ENCODE measurements at places on chromosomes 11 and 22.

DNA sequence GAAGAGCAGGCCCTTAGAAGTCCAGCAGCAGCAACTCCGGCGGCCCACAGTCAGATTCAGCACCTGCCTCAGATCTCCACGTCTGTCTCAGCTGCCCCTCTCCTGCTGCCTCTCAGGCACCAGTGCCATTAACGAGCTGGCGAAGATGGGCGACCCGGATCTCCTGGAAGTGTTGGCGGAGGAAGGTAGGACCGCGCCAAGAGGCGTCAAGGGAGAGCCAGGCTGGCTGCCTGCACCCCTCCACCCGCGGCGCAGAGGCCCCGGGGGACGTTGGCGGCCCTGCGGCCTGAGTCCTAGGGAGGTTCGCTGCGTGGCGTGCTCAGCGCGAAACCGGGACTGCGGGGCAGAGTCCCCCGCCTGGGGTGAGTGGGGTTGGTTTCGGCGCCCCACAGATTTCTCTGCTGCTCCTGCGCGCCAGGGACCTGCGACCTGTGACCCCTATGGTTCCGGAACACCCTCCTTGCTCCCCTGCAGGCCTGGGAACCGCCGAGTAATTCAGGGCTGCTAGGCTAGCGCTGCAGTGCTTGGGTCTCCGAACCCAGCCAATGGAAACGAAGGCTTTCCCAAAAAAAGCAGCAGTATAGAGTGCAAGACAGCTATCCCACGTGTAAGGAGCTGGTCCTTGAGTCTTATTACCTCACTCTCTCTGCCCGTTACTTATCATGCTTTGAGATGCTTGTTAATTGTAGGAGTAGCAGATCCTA is 615 bp downstream of the ANO5 start:
- DNase-seq: peak; percentile 17

DNA sequence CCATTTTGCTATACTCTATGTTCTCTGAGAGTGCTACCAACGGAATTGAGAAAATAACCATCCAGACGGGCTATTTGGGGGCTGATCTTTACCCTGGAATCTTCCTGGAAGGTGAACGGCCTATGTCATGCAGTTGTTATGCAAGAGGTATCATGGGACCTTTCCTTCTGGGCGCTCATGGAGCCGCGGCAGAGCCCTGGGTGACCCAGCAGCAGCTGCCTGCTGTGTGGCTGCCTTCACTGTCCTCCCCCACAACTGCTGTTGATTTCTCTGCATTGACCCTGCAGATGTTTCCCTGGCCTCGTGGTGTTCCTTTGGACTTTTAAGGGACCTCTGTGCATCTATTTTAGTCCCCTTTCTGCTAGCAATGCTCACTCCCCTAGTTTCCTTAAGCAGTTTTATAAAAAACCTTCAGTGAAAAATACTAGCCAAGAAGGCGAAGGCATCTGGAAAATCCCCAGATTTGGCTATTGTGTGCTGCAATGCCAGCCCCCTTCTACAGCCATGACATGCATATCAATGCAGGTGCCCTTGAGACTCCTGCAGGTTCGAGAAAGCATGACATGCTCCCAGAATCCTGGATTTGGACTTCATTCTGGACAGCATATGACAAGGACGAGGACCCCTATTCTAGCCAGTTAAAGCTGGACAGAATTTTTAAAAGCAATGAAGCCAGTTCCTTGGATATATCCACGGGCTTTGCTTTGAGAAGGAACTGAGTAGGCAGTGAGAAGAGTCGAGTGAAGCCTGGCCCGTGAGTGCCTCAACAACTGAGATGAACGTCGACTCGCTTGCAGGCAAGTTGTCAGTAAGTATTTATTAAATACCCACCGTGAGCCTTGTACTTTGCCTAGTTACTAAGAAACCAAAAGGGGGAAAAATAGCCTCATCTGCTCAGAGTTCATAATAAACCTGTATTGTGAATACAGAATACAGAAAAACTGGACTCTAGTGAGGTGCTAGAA is at the start of gene SLC25A18:
TSS of gene SLC25A18 (plus strand) at position 593 of the 965 bp plus-strand sequence. CDS start 16,447 bp downstream, outside the sequence.
- peak; percentile 71 for DNase-seq

GRCh38 chr11:68565768-68566167 is 105.2 kb downstream of the PPP6R3 start:
- no peak for DNase-seq

- DNase-seq: peak; percentile 47
These were observed 34.3 kb upstream of the PRODH start for GRCh38 chr22:18970176-18970947.

- DNase-seq: no peak
These were observed 2.0 kb downstream of the NAA40 start for GRCh38 chr11:63940786-63941185.

GRCh38 chr11:12161137-12161536 is 50.7 kb downstream of the MICAL2 start:
- DNase-seq: no peak

- no peak for DNase-seq
These were observed 2.8 kb upstream of the LZTR1 start for GRCh38 chr22:20979243-20979809.

- DNase-seq: no peak
These were observed 820.4 kb upstream of the CCDC90B start for GRCh38 chr11:84106541-84106940.

DNA sequence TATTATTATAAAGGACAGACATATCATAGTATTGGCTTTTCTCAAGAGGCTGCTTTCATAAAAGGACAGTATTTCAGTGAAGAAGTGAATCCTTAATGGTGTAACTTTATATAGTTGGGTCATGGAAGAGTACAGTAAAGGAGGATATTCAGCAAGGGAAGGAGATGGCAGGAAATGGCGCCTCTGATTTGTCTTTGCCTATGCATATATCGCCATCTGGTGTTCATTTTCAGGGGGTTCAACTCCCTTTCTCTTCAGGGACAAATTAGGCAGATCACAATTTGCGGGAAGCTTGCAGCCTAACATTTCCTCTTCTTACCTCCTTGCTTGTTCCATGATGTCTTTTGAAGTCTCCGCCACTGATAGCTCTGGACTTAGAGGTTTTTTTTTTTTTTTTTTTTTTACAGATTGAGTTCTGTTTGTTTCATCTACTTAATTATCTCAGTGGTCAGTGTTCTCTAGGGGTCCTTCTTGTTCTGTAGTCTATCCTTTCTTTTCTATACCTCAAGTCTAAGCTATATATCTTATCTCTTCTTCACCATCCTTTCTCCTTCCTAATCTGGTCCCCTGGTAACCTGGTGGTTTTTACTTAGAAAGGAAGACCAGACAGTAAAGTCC is 21.8 kb upstream of the RRM1 start:
- no peak for DNase-seq

- no peak for DNase-seq
These were observed 11.8 kb downstream of the PTS start for GRCh38 chr11:112238041-112238440.

GRCh38 chr11:6633422-6634408 is 14.5 kb upstream of the TPP1 start:
- DNase-seq: no peak

- DNase-seq: no peak
These were observed 16.0 kb downstream of the TXN2 start for GRCh38 chr22:36465232-36466021.

DNA sequence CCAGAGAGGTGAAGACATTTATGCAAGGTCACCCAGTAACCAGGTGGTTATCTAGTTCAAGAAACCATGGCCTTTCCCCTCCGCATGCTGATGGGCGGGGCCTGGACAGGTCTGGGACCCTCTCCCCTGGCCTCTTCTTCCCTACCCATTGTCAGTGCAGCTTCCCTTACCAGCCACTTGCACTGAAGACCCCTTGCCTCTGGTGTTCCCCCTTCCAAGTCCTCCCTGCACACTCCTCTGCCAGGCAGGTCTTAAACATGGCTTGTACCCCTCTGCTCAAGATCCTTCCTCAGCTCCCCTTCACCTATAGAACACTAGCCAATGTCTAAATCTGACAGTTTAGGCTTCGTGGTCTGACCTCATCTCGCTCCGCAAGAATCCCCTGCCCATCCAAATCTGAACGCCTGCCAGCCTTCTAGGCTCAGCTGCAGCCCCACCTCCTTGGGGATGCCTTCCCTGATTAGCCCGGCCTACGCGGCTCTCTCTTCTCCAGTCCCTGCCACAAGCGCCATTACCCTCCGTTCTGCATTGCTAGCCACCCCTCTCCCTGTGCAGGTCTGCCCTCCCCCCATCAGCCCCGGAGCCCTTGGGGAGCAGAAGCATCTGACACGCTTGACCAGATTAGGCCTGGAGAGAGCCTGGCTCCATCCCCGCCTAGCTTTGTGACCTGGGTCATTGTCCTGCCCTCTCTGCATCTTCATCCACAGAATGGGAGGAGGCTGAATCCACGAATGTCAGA is 213.8 kb downstream of the DSCAML1 start:
- DNase-seq: no peak

DNA sequence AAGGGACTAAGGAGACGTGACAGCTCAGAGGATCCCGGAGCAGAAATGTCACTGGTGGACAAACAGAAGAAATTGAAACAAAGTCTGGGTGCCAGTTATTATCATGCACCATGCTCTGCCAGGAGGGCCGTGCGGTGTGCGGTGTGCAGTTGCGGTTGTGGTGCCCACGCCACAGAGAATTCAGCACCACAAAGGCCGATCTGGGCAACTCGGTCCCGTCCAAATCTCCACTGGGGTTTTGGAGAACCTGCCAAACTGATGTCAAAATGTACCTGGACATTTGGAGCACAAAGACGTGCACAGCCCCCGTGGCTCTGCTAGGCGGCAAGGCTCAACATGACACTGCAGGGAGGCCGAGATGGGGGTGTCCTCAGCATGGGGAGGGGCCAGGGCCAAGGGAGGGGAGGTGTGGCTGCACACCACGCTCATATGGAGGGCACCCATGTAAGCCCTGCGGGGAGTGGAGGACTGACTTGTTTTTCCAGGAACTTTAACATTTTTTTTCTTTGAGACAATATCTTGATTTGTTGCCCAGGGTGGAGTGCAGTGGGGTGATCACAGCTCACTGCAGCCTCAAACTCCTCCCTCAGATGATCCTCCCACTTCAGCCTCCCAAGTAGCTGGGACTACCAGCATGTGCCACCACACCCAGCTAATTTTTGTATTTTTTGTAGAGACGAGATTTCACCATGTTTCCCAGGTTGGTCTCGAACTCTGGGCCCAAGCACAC is 39.4 kb downstream of the GNB1L start:
- no peak for DNase-seq

- DNase-seq: no peak
These were observed 31.6 kb downstream of the BMAL1 start for GRCh38 chr11:13309156-13309555.

- no peak for DNase-seq
These were observed 38.0 kb upstream of the DAGLA start for GRCh38 chr11:61642162-61642561.

DNA sequence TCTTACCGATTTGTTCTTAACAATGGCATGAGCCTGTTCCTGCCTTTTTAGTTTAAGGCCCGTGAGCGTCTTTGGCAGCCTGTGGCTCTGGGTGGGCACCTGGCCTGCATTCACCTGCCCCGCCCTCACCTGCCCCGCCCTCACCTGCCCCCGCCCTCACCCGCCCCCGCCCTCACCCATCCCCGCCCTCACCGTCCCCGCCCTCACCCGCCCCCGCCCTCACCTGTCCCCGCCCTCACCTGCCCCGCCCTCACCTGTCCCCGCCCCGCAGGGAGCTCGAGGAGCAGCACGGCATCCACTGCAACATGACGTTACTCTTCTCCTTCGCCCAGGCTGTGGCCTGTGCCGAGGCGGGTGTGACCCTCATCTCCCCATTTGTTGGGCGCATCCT is 14.2 kb downstream of the GATD1 start:
- no peak for DNase-seq

DNA sequence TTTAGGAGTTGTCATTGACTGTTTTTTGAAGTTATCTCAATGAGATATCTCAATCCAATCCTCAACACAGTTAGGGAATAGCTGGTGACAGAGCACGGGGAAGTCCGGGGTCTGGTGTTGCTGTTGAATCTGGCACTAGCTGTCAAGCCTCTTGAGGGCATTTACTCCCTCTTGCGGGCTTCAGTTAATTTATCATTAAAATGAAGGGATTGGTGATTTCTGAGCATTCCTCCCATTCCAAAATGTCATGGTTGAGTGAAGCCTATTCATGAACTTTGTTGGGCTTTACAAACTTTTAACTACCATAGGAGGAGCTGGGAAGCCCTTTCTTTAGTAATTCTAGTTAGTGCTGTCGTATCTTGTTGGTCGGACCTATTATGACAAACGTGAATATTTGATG is 40.2 kb downstream of the UVRAG start:
- no peak for DNase-seq

DNA sequence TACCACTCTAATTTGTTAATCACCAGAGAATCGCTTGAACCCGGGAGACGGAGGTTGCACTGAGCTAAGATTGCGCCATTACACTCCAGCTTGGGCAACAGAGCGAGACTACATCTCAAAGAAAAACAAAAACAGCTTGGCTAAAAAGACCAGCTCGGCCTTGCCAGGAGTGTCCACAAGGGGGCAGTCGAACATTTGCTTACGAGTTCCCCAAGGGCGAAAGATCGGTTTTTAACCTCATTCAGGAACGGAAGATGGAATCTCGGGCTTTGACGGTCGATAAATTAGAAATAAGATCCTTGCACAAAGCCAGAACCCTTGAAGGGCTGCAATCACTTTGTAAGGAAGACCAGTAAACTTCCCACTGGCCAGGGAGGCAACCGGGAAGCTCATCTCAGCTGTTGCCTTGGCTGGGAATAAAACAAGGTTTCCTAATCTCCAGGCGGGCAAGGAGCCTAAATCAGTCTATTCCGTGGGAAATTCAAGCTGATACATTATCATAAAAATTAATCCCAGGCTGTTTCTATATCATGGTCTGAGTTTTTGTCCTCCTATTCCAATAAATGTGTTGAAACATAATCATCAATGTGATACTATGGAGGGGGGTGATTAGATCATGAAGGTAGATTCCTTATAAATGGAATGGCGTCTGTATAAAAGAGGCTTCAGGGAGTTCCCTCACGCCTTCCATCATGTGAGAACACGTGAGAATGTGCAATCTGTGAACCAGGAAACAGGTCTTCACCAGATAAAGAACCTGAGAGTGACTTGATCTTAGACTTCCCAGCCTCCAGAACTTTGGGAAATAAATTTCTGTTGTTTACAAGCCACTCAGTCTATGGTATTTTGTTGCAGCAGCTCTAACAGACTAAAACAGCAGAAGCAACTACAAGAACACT is 14.9 kb upstream of the SLC29A2 start:
- DNase-seq: peak; percentile 84

Measured in HuH-7.5 (cell line).